ENCODE measurements at places on chromosomes 1 and 21. TPM values are rescaled to one million over a fixed set of nuclear protein-coding genes. Genes with fewer than 3 reads are reported as not detected.

- no peak for DNase-seq
These were observed 374.0 kb downstream of the CAMTA1 start for GRCh38 chr1:7159116-7159781.

- DNase-seq, result no peak
These were observed 339.2 kb downstream of the DPYD start for GRCh38 chr1:97581614-97582051.

- DNase-seq, result no peak
These were observed 12.1 kb downstream of the ERG start for GRCh38 chr21:38486221-38486620.

- no peak for DNase-seq
These were observed 41.7 kb upstream of the IL20 start for GRCh38 chr1:206823727-206824126.

Gene IL12RB2
- total RNA-seq, result 7.3 TPM

DNA sequence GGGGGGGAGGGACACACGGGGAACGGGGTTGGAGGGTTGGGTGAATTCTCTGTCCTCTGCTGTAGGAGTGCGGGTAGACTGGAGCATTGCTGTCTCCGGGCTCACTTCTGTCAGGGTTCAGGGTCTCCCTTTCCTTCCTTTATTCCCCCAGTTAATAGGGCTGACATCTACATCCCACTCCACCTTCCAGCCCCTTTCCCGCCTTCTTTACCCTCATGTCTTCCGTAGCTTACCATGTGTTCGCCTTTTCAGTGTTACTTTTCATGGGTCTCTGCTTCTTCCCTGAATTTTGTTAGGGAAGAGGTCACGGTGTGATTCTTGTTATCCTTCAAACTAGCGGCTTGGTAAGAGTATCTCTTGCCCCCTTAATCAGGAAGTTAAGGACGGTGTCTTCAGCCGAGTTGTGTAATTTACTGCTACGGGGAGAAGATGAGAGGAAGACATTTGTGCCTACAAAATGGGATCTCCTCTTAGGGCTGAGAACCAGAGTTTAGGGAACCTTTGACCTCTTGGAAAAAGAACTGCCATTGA, 917 bp downstream of the RAP1A start:
- DNase-seq, result no peak

GRCh38 chr1:39269349-39269748, 64.9 kb downstream of the MACF1 start:
- DNase-seq, result no peak

- no peak for DNase-seq
These were observed 2.9 kb upstream of the LRP8 start for GRCh38 chr1:53330819-53331218.

DNA sequence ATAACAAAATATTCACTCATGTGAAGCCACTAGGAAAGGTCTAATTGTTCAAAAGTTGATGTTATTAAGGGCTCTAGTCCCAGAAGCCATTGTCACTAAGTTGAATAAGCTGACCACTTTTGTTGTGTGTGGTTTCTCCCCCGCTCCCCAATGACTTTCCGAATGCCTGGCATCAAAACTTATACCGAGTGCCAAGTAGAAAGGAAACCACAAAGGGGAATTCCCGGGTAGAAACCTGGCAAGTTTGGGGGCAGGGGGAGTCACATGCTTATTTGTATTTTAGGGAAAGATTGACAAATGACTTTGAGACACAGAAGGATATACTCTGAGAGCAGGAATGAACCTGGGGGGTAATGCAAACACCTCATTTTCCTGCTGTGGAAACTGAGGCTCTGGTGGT, 154.1 kb downstream of the TGFBR3 start:
- no peak for DNase-seq

GRCh38 chr1:7785108-7785507, 1.0 kb downstream of the PER3 start:
- no peak for DNase-seq

GRCh38 chr1:53448241-53448841, 10.9 kb upstream of the DMRTB1 start:
- DNase-seq, result no peak

- no peak for DNase-seq
These were observed 6.1 kb downstream of the CERS2 start for GRCh38 chr1:150968491-150968890.

DNA sequence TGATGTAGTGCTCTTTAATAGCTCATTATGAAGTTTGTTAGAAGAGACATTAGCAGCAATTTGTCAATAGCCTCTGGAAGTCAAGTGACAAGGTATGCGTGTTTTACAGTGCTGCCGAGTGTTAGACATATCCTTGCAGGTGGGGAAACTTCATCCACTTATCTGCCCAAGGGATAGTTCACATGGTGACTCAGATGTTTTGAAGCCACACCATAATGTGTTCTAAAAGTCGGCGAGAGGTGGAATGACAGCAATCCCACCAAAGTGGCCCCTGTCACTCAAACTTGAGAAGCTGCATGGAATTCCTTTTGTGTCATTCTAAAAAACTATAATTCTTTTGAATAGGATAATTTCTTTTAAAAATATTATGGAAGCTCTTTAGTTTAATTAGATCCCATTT, 98.1 kb downstream of the RUNX1 start:
- DNase-seq, result no peak

Gene C1QB
- total RNA-seq, result 5.3 TPM

Gene SPRR3
- total RNA-seq, result not detected

GRCh38 chr21:46168238-46168637, 12.9 kb upstream of the FTCD start:
- no peak for DNase-seq

GRCh38 chr1:183864611-183865010, 59.7 kb downstream of the RGL1 start:
- DNase-seq, result no peak

DNA sequence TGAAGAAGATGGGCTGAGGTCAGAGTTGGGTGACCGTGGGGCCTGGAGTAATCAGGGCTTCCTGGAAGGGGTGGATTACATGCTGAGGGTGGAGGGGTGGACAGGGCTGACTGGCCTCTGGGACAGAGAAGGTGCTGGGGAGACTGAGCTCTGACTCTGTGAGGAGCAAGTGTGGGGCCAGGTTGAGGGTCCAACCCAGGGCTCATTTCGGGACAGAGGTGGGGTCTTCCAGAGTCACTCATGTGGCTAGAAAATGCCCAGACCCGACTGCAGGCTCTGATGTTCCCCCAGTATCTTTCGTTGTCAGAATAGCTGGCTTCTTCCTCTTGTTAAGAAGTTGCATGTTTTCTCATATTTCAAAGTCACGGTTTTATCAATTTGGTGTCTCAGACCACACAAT, 311.8 kb downstream of the PTPRU start:
- no peak for DNase-seq

Gene SPRR2E
- not detected for total RNA-seq

DNA sequence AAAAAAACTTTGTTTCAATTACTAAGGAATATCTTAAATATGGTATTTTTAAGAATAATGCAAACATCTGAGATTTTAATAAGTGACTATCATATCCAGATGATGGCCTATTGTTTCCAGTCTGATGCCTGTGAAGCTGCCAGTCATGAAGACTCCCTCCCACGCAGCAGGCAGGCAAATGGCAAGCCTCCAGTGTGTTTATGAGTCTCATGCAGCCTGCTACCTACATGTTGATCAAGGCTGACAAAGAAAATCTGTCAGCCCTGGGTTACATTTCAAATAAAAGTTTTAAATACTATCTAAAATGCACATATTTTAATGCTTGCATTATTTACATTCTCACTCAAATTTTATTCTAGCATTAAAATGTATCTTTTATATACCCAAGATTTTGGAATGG, 137.6 kb upstream of the RNPC3 start:
- no peak for DNase-seq

Gene TNFRSF1B
- 2.0 TPM for total RNA-seq

DNA sequence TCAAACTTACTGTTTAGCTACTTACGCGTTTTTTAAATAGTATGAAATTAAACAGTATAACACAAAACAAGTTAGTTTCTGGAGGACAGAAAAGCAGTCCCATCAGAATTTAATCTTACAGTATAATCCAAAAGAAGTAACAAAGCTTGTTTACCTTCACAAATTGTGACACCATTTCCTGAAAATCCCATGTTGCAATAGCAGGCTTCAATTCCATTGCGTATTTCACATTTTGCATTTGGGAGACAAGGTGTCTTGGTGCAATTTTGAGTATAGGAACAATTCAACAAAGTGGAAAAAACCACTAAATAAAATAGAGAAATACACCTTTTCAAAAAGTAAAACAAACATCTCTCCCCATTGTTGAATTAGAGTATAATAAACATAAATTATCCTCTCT, 1.6 kb downstream of the ADGRL4 start:
- DNase-seq, result no peak
